ENCODE measurements at places on chromosomes 5 and 9. TPM values are rescaled to one million over a fixed set of nuclear protein-coding genes. Genes with fewer than 3 reads are reported as not detected.

NXNL2 gene
- not detected for total RNA-seq

SMIM32 gene
- total RNA-seq: not detected

DNAI1 gene
- not detected for total RNA-seq

OMD gene
- not detected for total RNA-seq

GRCh38 chr5:164181604-164182003 is 676.2 kb downstream of the MAT2B start:
- no peak overlapping the region for H3K4me3 ChIP-seq
- H3K27ac ChIP-seq: no peak overlapping the region
- H3K36me3 ChIP-seq: no peaks in the 10 kb centered on the region

DNA sequence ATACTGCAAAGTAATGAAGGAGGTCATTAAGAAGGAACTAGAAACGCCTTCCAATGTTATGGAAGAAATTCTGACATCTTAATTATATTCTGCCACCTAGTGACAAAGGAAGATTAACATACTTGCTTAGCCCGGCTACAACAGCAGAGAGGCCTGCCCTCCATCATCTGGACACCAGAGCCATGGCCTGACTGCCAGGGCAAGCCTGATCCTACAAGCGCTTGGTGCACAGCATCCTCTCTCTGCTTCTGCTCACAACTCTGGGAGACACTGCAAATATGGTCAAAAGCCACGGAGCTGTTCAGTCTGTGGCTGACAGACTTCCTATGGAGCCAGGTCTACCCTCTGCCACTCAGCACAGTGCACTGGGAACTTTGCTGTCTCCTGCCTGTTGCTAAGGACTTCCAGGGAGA is 87.3 kb upstream of the SLC44A1 start:
- H3K27me3 ChIP-seq: no peaks in the 10 kb centered on the region
- H3K4me3 ChIP-seq: no peak overlapping the region
- no peaks in the 10 kb centered on the region for H3K36me3 ChIP-seq
- no peak overlapping the region for H3K27ac ChIP-seq
- DNase-seq: peak; percentile 46
- peaks cover 16% of the 10 kb centered on the region for H3K4me1 ChIP-seq

- H3K4me3 ChIP-seq: no peak overlapping the region
- H3K27me3 ChIP-seq: peaks cover 6% of the 10 kb centered on the region
- H3K36me3 ChIP-seq: no peaks in the 10 kb centered on the region
These were observed 38.9 kb upstream of the SLIT3 start for GRCh38 chr5:169339869-169340268.

GRCh38 chr5:132408456-132408855 is 38.9 kb downstream of the SLC22A5 start:
- H3K27ac ChIP-seq: peak overlapping the region; percentile 66
- DNase-seq: no peak
- H3K36me3 ChIP-seq: peaks cover 11% of the 10 kb centered on the region
- no peak overlapping the region for H3K4me3 ChIP-seq

GRCh38 chr5:126676195-126676624 is 75.5 kb downstream of the PHAX start:
- no peak overlapping the region for H3K4me3 ChIP-seq
- H3K27ac ChIP-seq: peak overlapping the region; percentile 67
- DNase-seq: peak; percentile 85
- peaks cover 4% of the 10 kb centered on the region for H3K4me1 ChIP-seq
- no peaks in the 10 kb centered on the region for H3K27me3 ChIP-seq

DNA sequence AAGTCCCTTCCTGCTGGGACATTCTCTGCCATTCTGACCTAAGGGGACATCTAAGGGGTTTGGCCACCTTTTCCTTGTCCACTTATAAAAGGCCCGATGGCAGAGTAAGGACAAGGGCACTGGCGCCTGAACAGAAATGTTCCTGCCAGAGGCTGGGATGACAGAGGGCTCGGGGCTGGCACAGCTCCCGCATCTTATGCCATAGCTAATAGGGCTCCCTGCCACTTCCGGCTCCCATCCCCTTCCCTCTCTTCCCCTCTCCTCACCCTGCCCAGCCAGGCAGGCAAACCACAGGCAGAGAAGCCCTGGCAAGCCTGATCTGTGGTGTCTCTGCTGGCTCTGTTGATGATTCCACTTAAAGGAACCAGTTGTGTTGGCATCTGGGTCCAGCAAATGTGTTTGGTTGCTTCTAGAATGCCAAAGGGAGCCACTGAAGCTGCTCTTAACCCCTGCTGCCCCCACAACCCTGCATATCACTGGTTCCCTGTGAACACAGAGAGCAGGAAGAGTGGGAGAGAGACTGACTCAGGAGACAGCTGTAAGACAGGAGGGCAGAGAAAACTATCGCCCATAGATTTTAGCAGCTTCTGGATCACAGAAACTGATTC is 18.4 kb upstream of the ADRA1B start:
- peaks cover 28% of the 10 kb centered on the region for H3K27me3 ChIP-seq
- DNase-seq: no peak
- H3K27ac ChIP-seq: no peak overlapping the region

DNA sequence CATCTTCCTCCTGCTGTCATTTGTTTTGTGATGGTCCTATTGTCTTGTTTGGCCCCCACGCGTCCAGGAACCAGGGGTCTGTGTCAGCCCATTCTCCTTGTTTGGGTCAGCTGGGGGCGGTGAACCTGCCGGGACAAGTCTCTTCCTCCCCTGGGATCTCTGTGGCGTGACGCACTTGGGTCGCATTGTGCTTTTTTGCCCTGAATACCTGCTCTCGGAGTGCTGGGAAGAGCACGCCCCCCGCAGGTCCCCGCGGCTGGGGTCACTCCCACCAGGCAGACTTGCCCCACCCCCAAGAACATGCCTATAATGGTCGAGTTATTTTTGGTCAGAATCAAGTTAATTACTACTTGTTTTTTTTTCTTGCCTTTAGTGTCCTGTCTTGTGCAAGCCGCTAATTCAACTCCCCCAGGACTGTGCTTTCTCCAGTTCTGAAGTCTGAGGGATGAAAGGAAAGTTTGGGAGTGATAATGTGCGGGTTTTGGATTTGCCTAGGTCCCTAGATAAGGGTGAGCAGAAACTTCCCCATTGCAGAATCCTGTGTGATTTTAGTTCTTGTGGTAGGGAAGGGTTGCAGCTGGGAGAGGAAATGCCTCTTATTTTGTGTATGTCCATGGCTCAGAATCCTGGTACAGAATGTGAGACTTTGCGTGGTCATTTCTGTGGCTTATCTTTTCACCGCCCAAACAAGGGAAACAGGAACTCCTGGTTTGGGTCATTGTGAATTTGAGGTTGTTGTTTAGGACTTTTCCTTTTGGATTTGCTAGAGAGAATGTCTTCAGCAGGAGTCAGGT is 789 bp downstream of the ACER2 start:
- peak overlapping the region; percentile 87 for H3K4me3 ChIP-seq
- DNase-seq: peak; percentile 20
- H3K27ac ChIP-seq: no peak overlapping the region
- no peaks in the 10 kb centered on the region for H3K27me3 ChIP-seq
- peaks cover 2% of the 10 kb centered on the region for H3K36me3 ChIP-seq

GRCh38 chr5:56616454-56617160 is 198.7 kb upstream of the MAP3K1 start:
- H3K27me3 ChIP-seq: no peaks in the 10 kb centered on the region
- peaks cover 51% of the 10 kb centered on the region for H3K4me1 ChIP-seq
- no peak for DNase-seq
- no peak overlapping the region for H3K27ac ChIP-seq
- H3K4me3 ChIP-seq: no peak overlapping the region

- peaks cover 11% of the 10 kb centered on the region for H3K27me3 ChIP-seq
- no peak overlapping the region for H3K4me3 ChIP-seq
- H3K4me1 ChIP-seq: no peaks in the 10 kb centered on the region
- H3K27ac ChIP-seq: no peak overlapping the region
- DNase-seq: no peak
- no peaks in the 10 kb centered on the region for H3K36me3 ChIP-seq
These were observed 331.6 kb downstream of the ADGRV1 start for GRCh38 chr5:90890180-90890579.

- DNase-seq: no peak
- no peak overlapping the region for H3K27ac ChIP-seq
- no peaks in the 10 kb centered on the region for H3K36me3 ChIP-seq
- H3K4me3 ChIP-seq: no peak overlapping the region
These were observed 747.8 kb downstream of the CDH18 start for GRCh38 chr5:19240170-19240569.

DNA sequence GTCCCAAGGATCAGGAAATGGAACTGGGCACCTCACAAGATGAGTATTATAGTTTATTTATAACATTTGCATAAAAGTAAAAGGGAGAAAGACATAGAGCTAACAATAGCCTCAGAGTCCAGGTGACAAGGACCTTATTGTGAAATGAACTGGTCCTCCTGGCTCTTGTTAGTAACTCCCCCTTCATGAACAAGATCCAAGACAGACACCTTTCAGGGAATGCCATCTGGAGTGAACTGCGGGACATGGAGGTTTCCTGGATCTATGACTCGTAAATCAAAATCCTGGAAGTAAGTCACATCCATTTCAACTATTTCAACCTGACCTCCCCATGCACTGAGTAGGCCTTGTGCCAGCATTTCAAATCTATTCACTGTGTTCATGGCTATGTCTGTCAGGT is 129.5 kb upstream of the GAS1 start:
- H3K4me1 ChIP-seq: no peaks in the 10 kb centered on the region
- DNase-seq: no peak
- H3K36me3 ChIP-seq: no peaks in the 10 kb centered on the region
- H3K27me3 ChIP-seq: no peaks in the 10 kb centered on the region

DNA sequence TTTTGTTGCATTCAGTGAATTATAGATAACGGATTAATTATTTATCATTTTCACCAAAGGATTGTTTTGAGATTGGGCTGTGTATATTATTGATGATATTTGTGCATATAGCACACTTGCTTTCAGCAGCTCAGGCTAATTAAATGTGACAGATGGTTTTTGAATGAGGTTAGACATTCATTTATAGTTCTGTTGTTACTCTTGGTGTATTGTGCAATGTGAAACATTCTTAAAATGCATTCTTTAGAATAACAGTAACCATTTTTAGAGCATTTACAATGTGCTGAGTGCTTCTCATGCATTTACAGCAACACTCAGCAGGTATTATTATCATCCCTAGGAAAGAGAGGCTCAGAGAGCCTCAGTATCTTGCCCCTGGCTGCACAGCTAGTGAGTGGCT is 23.8 kb downstream of the NANS start:
- no peak for DNase-seq
- H3K4me1 ChIP-seq: peaks cover 44% of the 10 kb centered on the region

Data from activated naive CD4-positive, alpha-beta T cell treated with anti-CD3 and anti-CD28 coated beads for 36 hours (primary cell).